ENCODE measurements at places on chromosomes 2 and 18.

DNA sequence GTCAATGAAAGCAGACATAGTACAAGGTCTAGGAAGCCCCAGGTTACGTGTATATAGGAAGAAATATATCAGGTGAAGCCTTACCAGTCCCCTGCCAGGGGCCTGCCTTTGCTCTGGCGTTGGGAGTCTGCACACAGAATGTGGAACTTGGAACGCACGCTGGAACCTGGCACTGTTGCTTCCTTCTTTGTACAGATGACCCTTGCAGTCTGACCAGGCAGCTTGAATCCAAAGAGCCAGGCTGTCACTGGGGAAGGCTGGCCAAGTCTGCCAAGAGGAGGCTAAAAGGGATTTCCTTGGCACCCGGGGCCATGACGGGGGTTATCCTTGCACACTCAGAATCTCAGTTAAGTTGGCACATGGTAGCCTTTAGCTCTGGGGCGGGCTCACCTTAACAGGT is 39.5 kb downstream of the TMEM247 start:
- DNase-seq = no peak

DNA sequence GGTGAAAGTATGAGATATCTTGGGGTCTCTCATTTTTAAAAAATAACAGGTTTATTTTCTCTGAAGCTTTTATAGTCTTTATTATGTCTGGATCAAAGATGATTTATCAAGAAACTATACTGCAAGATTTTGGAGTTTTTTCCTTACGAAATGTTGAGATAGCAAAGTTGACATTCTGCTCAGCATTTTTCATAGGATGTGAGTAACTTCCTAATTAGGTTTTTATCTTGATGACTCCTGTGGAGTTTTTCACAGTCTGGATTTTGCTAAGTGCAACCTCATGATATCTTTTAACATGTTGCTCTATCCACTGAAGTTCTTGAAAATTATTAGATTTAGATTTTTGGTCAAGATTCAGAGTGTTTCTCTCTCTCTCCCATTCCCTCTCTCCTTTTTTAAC is 17.8 kb downstream of the TCF7L1 start:
- DNase-seq = no peak

GRCh38 chr2:43105586-43106558 is 120.5 kb downstream of the ZFP36L2 start:
- peak; percentile 51 for DNase-seq

- no peak for DNase-seq
These were observed 75.4 kb downstream of the SH3RF3 start for GRCh38 chr2:109204412-109204811.

DNA sequence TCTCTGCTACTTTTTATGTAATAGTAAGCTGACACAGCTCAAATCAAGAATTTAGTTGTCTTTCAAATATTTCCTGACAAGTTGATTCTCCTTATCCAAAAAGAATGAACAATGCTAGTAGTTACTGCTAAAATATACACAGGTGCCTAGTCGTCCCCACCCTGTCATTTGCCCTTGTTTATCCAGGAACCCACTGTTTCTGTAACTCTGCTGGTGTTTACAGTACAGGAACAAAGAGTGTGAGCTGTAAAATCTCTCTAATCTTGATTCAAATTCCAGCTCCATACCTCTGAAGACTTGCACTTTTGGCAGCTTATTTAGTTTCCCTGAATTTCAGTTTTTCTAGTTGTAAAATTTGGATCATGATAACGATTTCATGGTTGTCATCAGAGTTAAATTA is 21.1 kb upstream of the SCYGR2 start:
- no peak for DNase-seq

- no peak for DNase-seq
These were observed 1045.2 kb upstream of the NRXN1 start for GRCh38 chr2:52077159-52077558.

DNA sequence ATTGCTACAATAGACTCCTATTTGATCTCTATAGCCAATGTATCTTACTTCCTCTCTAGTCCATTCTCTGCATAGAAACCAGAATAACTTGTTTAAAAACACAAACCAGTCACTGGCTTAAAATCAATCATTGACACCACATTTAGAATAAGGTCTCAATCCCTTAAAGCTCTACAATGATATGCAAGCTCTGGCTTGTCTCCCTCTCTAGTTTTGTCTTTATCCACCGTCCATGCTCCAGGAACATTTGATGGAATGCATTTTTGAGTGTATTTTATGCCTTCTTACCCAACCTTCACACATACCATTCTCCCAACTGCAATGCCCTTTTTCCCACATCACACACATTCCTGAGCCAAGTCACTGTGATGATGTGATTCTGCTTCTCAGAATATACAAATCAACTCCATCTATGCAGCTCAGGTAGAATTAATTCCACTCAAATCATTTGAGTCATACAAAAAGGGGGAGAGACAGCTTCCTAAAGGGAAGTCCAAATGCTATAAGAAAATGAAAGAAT is 1107.2 kb downstream of the DPP10 start:
- DNase-seq = peak; percentile 5

DNA sequence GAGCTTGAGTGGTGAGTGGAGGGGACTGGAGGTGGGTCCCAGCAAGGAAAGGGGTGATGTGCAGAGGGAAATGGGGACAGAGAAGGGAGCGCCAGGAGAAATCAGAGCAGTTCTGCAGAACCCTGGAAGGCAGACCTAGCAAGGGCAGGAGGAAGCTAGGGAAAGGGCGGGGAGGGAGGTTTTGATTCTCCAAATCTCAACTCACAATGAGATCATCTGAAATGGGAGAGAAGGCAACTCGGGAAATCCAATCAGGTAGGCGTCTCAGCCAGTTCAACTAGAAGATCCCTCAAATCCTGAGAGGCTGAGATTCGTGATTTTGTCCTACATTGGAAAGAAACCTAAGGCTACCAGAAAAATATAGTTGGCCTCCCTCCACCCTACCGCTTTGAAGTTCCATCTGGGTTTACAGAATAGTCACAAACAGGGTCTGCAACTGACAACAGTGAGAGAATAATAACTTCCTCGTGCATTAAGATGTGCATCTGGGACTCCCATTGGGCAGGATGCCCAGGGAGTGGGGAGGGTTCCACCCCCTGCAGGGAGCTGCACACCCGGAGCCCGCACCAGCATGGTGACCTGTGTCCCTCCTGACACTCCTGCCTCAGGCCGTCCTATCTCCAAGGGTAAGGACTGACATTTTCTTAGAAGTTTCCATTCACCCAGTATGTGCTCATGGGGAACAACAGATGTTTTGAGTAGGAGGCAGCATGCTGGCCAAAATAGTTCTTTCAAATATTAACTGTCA is 113.3 kb upstream of the ODC1 start:
- DNase-seq = no peak

DNA sequence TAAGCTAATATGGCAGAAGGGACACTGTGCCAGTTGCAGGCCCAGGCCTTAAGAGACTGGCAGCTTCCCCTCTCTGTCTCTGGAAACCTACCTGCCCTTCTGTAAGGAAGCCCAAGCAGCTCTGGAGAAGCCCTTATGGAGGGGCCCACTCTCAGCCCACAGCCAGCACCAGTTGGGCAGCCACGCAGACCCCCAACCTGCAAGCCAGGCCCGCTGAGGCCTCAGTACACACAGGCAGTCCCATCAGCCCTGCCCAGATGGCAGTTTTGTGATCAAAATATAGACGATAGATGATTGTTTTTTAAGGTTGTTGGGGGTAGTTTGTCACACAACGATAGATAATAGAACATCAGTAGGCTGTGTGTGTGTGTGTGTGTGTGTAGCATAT is 36.8 kb upstream of the ALPP start:
- DNase-seq = no peak

DNA sequence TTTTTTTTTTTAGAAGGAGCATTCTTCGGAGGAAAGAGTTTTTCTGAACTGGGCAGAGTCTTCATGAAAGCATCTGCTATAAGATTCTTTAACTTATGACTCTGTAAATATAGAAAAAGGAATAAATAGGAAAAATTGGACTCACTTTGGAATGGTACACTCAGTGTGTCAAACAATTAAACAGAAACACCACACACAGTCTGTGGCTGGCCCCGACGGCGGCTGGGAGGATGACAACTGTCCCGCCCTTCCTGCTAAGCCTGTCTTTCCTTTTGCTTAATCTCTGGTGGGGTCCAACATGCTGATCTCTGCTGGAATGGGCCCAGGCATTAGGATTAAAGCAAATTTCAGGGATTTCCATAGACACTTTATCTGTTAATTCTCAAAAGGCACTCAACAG is 12.5 kb upstream of the RAB31 start:
- DNase-seq = no peak

- no peak for DNase-seq
These were observed 46.6 kb upstream of the TANC1 start for GRCh38 chr2:158921599-158922408.

- DNase-seq = peak; percentile 70
These were observed 10.0 kb downstream of the HK2 start for GRCh38 chr2:74843899-74844298.

GRCh38 chr2:129812071-129812470 is 167.4 kb upstream of the RAB6C start:
- DNase-seq = no peak

DNA sequence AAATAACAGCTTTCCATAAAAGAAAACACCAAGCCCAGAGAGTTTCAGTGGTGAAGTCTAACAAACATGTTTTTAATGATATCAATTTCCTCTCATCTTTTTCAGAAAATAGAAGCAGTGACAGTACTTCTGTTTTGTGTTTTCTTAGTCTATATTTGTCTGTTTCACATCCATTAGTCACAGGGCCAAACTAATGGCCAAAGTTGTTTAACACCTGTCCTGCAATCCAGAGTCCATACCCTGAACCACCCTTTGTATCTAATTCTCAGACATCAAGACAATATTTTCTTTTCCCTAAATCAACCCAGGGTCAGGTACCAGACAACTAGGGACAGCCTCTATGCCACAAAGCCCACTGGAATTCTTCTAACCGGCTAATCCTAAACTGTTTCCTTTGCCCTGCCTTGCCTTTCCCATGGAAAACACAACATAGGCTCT is 25.9 kb downstream of the TMSB10 start:
- DNase-seq = no peak

DNA sequence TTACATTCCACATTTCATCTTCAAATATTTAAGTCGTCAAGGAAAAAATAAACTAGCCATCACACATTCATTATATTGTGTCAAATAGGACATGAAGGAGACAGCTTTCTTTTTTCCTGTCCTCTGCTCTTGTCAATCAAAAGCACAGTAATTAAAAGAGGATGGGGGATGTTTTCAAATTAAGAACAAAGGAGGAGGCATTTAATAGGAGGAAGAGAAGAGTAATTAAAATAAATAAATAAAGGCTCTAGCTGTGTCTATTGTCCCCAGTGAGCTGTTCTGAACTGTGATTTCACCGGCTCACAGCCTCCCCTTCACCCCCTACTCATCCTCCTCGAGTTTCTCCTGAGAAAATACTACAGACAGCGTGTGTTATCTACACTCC is 1377.1 kb upstream of the PIK3C3 start:
- DNase-seq = no peak

DNA sequence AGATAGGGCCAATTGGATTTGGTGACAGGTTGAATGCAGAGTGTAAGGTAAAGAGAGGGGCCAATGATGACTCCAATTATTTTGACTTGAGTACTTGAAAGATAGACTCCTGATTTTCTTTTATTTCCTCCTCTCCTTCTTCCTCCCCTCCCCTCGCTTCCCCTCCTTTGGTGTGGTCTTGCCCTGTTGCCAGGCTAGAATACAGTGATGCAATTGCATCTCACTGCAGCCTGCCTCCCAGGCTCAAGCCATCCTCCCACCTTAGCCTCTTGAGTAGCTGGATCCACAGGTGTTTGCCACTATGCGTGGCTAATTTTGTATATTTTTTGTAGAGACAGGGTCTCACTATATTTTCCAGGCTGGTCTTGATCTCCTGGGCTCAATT is 2.3 kb downstream of the DGUOK start:
- no peak for DNase-seq

DNA sequence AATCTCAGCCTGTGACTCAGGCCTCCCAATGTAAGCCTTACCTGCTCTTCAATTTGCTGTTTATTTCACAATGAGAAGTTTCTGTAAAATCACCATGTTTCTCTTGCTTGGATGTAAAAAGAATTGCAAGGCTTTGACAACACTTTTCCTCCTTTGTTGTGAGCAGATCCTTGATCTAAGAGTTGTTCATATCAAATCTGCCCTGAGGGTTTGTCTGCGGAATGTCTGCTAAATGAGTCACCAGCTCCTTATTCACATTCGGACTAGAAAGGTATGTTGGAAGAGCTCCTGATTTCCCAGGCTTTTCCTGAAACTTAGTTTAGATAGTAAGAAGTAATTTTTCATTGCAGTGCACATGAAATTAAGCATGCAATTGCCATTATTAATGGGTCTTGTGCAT is 268.2 kb upstream of the TCF4 start:
- peak; percentile 97 for DNase-seq

DNA sequence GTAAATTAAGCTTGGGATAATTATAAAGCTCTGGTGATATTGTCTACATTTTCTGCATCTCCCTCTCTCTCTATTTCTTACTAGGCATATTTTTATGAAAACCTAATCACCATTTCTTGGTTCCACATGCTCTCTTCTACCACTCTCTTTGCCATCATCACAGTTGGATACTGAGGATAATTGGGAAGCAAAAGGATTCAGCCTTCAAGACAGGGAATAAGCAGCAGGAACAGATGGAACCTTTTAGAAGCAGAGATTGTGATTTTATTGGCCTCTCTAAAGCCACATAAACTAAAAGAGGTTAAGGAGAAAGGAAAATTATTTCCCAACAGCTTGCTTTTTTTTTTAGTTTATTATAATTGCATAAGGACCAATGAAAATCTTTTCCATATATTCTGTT is 226.3 kb upstream of the SPHKAP start:
- DNase-seq = no peak

DNA sequence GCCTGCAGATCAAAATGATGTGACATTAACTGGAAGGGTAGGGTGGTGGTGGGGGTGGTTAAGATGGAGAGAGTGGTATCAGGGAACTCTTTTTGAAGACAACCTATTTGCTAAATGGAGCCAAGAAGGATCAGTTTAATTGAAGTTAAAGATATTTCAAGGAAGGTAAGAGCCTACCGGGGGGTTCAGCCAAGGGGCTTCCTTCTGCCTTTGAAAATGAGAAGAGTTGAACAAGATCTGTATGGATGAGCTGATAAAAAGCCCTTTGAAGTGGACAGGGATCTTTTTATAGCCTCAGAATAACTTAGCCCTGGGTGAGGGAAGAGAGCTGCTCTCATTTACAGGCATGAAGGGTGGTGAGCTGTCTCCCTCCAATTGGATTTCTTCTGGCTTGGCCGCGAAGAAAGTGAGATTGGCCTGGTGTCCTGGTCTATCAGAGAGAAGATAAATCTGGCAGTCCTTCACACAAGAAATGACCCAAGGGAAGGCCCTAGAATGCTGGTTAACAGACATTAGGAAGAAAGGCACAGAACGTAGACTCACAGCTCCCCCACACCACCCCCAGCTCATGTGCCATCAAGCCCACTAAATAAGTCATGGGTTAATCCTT is 439.8 kb downstream of the TNS1 start:
- no peak for DNase-seq
